Fibroblast of gingiva (primary cell): ENCODE measurements at places on chromosomes 5 and 9.

- DNase-seq, result peak; percentile 74
Measured at GRCh38 chr5:72951671-72952468, 4.0 kb upstream of the FCHO2 start.

- no peak for DNase-seq
Measured at GRCh38 chr5:7000310-7000709, 287.1 kb downstream of the TENT4A start.

GRCh38 chr9:131754846-131755245 is 15.0 kb upstream of the RAPGEF1 start:
- no peak for DNase-seq

GRCh38 chr5:181151146-181151545 is 3.8 kb downstream of the OR2V2 start:
- DNase-seq, result no peak

GRCh38 chr5:98938464-98938863 is 9.7 kb upstream of the CHD1 start:
- DNase-seq, result peak; percentile 81

GRCh38 chr5:157558041-157558595 is 17.5 kb downstream of the ADAM19 start:
- DNase-seq, result peak; percentile 73

DNA sequence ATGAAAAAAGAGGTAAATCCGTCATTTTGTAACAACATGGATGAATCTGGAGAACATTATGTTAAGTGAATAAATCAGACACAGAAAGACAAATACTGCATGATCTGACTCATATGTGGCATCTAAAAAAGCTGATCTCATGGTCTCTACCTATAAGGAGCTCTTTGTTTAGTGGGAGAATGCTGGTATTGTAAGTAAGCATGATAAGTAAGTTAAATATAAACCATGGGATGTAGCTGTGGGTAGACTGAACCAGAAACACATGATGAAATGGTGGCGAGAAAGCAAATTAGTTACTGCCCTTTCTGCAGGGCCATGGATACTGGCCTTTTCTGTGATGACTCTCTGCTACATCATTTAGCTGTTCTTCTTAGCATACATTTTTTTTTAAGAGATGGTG is 66.4 kb upstream of the RUSC2 start:
- DNase-seq, result no peak

- DNase-seq, result no peak
Measured at GRCh38 chr9:36137392-36138004, 965 bp downstream of the GLIPR2 start.

DNA sequence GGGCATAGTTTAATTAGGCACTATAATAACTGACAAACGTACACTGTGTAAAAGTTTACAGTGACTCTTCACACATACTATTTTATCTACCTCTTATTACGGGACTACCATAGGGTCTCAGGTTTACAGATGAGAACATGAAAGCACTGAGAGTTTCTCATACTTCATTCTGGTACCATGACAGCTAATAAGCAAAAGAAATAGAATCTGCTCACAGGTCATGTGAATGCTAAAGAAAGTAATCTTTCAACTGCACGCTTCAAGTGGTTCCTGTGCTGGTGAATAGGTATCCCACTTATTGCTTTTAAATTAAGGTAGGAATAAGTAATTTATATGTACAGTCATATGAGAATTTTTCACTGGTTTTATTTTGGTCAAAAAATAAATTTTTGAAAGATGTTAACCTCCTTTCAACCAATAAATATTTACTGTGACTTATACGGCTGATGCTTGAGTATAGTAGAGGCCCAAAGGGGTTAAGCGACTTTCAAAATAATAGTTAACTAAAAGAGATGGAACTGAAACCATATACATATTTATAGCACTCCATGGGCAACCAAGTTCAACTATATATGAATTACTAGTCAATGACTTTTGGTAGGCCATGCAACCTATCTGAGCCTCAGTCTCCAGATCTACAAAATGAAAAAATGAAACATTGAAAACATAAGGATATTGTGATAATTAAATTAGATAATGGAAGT is 8.1 kb downstream of the CDKN2A start:
- DNase-seq, result no peak

GRCh38 chr9:114291064-114291474 is 31.8 kb upstream of the ORM1 start:
- peak; percentile 44 for DNase-seq

DNA sequence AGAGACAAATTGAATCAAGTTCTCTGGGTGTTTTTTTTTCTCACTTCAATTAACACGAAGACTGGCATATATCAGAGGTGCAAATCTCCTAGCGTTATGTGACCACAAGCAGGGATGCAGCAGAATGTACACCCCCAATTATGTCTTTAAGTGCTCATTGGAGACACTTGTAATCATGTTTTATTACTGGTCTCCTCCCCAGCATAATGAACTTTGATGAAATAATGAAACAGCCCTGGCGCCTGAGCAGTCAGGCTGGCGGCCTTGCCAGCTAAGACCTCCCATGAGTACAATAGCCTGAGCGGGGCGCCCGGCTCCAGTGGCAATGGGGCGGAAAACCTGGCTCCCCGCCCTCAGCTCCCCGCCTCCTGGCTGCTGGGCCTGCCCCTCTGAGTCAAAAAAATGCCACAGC is 209.4 kb upstream of the MSX2 start:
- no peak for DNase-seq

- peak; percentile 76 for DNase-seq
Measured at GRCh38 chr9:20512106-20512505, 110.2 kb downstream of the MLLT3 start.

- DNase-seq, result peak; percentile 21
Measured at GRCh38 chr5:177025101-177025601, 2.7 kb downstream of the ZNF346 start.

- DNase-seq, result no peak
Measured at GRCh38 chr5:114360357-114360756, 1.5 kb upstream of the KCNN2 start.

- no peak for DNase-seq
Measured at GRCh38 chr5:171122372-171122771, 186.7 kb upstream of the TLX3 start.

- no peak for DNase-seq
Measured at GRCh38 chr5:142181096-142181495, 72.5 kb downstream of the NDFIP1 start.

GRCh38 chr9:112075009-112075378 is 100.1 kb downstream of the SUSD1 start:
- DNase-seq, result peak; percentile 28

DNA sequence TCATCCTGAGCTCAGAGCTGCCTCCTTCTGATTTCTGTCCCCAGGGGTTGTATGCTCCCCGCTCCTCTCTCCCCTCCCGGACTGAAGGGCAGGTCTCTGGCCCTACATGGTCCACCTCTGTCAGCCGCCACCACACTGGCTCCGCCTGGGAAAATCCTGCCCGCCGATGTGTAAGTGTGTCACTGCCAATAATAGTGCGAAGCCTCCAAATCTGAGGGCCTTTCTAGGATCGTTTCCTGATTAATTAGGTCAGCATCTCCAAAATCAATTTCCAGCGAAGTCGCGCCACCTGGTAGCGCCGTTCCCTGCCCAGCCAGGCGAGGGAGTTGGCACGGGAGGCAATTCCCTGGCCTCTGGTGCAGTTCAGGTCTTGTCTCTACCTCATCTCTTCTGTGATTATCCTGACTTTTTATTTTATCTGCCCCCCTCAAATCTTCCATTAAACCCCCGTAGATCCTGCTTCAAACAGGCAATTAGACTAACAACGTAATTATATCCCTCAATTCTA is 73.5 kb downstream of the ZNF618 start:
- no peak for DNase-seq

GRCh38 chr5:147248561-147248960 is 13.7 kb downstream of the STK32A start:
- DNase-seq, result no peak

DNA sequence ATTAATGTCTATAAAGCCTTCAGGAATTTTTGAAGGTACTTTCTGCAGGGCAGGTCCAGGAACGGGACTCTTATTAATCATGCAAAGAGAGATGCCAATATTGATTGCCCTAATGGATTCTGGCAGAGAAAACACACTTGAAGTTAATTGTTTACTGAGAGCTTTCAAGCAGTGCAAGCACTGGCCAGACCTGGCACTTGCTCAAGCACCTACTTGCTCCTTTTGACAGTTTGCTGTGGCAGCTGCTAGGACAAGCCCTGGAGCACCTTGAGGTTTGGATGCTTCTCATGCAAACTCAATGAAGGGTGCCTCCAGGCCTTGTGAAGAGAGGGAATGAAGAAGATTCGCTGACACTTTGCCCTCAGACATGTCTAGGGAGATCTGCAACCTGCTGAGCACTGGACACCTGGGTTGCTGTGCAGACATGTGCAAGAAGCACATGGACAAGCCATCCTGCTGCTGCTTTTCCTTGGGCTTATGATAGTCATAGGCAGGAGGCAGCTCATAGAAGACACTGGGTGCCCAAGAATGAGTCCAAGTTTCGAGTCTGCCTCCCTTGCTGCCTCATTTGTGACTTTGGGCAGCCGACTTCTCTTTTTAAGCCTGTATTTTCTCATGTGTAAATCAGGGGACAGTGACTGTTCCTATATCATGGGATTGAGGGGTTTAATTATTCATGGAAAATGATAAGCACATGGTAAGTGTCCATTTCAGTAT is 88.8 kb upstream of the EQTN start:
- DNase-seq, result no peak

- DNase-seq, result peak; percentile 78
Measured at GRCh38 chr9:76576344-76576743, 117.4 kb downstream of the GCNT1 start.

DNA sequence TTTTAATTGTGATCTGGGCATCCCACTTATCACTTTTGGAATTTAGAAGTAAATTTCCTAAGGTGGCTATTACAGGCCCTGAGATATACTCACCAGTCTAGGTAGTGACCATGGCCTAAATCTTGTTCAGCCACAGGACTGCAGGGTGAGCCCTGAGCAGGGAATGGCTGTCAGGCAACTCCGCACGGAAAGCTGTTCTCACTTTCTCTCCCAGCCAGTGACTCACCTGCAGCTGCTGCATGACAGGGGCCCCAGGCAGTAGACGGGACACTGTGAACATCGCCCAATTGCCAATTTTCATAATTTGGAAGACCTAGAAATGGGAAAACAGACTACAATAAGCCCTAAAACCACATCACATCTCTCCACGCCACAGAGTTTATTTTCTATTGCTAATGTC is 69.6 kb upstream of the TAF1L start:
- no peak for DNase-seq
